ENCODE measurements at places on chromosomes 2 and 18.

DNA sequence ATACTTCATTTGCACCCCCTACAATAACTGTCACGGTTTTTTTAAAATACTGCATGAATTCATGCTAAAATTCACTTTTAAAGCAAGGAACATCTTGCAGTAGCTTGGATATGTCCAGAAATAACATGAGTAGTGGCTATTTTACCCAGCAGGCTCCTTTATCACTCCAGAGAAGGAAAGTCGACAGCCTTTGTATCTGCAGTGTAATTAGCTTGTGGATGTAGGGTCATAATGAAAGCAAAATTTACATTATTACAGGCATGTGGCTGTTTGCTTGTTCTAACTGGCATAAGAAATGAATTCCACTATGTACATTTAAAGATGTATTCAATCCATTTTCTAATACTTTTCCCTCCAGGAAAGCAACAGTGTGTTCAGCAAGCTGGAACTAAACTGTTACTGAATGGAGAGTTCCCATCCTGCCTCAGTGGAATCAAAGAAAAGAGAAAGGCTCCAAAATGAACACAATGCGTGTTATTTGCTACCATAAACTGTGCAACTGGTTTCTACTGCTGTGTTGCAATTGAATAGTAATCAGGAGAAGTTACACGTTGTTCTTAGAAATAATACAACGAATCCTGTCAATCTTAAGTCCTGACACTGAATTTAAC, 321.2 kb upstream of the VRK2 start:
- no peak for DNase-seq

DNA sequence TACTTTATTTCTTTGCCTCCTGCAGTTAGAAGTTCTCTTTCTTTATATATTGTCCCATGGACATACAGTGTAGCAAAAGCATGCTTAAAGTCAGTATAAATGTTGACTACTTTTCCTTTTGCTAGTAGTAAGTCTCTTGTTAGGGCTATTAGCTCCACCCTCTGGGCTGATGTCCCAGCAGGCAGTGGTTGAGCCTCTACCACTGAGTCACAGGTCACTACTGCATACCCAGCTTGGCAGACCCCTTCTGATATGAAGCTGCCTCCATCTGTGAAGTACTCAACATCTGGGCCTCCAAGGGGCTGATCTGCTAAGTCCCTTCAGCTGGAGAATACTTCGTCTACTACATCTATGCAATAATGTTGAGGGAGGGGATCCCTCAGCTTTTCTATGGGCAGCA, 61.0 kb upstream of the SLC35G4 start:
- no peak for DNase-seq

DNA sequence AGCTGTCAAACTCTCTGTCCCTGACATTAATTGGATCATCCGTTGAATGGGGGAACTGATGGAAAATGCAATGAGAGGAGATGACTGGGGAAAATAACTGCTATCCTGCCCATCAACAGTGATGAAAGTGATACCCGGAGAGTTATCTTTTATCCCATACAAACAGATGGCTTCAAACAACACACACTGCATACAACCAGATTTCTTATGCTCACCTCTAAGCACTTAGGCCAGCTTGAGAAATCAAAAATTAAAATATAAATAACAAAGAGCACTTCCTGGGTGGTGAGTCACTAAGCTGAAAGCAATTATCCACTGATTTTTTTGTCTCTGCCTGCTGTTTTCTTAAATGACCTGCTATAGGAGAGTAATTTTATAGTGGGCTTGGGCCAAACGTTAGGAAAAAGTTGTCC, 237.6 kb upstream of the RGPD4 start:
- DNase-seq = no peak

DNA sequence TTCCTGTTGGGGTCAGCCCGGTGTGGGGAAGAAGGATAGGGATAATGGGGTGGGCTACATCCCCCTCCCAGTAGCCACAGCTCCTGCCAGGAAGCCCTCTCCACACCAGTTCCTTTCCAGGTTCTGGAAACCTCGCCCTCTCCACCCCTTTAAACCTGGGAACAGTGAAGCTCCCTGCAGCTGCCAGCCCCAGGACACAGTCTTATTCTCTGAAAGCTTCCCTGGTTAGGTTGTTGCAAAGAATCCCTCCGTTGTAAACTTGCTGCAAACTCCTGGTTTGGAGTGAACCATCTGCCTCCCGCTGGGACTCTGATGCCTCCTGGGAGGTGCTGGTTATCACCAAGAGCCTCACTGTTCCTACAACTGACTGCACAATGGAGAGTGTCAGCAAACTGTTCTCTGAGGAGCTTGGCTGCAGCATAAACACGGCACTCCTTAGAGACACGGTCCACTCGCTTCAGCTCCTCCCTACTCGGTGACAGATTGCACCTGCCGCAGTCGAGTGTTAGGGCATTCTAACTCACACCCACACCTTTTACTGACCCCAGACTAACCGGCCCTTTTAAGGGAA, 261.8 kb upstream of the RAB6C start:
- DNase-seq = no peak

GRCh38 chr2:181814057-181814491, 77.5 kb upstream of the ITPRID2 start:
- no peak for DNase-seq

GRCh38 chr2:34401186-34401585, 802.1 kb upstream of the FAM98A start:
- DNase-seq = no peak

DNA sequence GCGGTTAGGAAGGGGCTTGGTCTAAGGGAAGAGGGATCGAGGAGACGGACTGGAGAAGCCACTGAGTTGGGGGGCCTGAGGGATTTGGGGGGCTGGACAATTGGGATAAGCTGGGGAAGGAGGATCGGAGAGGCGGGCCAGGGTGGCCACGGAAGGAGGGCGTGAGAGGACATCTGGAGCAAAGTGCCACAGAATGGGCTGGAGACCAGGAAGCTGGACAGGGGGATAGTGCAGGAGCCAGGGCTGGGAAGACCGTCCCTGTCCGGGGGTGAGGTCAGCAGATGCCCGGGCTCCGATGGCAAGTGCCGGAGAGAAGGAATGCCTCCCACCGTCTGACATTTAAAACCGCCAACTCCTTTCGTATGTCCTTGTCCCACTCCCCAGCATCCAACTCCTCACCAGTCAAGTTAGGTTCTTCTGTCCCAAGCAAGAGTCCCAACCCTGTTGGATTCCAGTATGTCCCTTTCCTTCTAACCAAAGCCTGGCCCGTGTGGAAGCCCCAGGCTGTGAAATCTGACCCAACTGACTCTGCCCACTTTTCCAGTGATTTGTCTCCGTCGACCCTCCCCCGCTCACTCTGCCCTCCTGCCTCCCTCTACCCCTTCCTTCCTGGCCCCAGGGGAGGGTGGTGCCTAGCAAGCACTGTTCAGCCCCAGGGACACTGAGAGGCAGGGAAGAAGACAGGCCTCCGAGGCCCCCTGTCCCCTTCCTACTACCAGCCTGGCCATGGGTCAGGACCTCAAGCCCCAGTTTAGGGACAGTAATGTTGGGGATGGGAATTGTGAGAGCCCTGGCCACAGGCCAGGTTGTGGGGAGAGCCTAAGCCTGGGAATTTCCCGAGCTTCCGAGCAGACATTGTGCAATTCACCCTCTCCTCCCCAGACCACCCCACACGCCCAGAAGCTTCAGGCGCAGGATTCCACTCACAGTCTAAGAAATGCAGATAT, 31.5 kb upstream of the TMBIM1 start:
- no peak for DNase-seq

- DNase-seq = no peak
These were observed 154.0 kb downstream of the SPP2 start for GRCh38 chr2:234204480-234204879.

- DNase-seq = peak; percentile 21
These were observed 10.6 kb upstream of the ATG16L1 start for GRCh38 chr2:233240897-233241296.

DNA sequence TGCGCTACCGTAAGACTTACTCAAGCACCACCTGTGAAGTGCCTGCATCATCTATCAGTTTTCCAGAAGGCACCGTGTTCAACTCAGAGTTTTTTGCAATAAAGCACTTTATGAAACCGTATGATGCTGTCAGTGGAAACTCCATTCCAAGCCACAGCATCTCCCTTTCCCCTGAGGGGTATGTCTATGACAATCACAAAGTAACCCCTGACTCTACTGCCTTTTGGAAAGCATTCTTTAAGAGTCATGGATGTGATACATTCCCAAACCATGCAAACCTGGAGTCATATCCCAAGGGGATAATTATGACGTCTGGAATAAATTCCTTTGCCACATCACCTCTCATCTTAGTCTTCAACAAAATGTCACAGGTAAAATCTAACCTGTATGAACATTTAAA, 39.2 kb downstream of the UNC50 start:
- DNase-seq = no peak

- DNase-seq = no peak
These were observed 102.3 kb downstream of the ZFP36L2 start for GRCh38 chr2:43123981-43124686.

GRCh38 chr2:110858993-110859701, 126.8 kb downstream of the ACOXL start:
- no peak for DNase-seq

DNA sequence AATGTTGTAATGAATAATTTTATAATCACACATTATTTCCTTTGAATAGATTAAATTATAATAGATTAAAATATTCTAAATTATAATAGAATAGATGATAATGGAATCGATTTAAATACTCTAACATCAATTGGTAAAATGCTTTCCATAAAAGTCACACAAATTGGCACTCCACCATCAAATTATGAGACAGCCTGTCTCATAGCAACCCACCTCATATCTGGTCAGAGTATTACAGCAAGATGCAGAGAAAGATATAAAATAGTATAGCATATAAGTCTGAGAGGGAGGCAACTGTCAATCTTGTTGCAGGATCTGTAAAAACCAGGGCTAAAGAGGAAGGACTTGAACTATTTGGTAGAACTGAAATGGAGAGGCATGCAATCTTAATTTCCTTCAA, 98.4 kb upstream of the NCKAP5 start:
- DNase-seq = no peak

- no peak for DNase-seq
These were observed 6.2 kb downstream of the KCNIP3 start for GRCh38 chr2:95303191-95303919.

GRCh38 chr18:48222118-48222517, 187.1 kb downstream of the ZBTB7C start:
- DNase-seq = no peak

Measured in activated CD4-positive, alpha-beta T cell treated with anti-CD3 and anti-CD28 coated beads for 4 hours (primary cell).